ENCODE measurements at places on chromosomes 16 and 17.

- DNase-seq: no peak
Measured at GRCh38 chr16:19578378-19578971, 23.0 kb downstream of the VPS35L start.

DNA sequence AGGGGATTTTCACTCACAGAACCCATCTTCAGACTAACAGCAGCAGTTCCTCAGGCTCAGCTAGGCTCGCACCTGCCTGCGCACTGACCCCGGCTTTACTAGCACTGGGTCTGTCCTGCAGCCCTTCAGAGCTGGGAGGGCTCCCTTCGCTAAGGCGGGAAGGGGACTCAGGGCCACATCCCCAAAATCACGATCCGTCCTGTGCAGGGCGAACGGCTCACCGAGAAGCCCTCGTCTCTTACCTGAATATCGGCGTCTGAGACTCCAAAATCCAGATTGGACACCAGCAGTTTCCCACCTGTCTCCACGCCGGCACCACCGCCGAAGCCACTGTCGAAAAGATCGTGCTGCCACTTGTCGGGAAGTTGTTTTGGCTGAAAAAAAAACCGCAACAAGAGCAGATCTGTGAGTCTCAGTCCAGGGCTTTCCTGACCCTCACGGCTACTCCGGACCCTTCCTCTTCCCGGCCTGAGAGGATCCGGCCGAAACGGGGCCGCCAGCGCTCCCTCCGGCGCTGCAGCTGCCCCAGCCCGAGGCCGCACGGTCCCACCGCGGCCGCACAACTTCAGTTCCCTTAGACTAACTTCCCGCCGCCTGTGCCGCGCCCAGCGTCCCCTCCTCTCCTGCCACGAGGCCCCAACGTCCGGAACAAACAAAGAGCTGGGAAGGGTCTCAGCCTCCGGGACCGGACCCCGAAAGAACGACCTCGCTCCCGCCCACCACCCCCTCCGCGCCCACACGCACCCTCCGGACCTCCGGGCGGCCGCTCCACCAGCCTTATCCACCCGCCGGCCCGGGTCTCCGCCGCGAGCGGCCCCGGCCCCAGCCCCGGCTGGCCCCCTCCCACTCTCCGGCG is 711 bp downstream of the ALYREF start:
- no peak for DNase-seq

DNA sequence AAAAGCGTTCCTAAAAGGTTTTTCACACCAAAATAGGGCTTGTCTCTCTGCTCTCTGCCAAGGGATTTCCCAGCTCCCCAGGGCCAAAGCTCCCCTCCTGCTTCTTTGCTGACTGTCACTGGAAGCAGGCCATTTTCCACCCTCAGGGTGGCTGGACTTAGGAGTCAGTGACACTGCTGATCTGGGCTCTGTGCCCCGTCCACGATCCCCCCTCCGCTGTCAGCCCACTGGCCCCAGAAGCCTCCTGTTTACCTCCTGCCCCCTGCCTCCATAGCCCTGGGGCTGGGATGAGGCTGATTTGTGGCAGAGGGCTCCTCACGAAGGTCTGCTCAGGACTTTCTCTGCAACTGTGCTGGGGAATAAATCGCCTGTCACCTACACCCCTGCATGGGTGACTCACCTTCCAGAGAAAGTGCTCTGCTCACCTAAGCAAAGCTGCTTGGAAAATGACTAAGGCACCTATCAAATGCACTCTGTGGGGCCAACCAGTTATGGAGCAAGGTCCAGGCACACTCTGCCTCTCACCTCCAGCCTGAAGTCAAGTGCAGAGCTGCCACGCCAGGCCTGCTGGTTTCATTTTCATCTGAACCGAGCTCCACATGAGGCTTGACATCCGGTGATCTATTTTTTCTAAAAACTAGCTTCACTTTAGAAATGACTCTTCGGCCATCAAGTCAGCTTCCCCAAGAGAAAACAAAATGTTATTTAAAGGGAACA is 4.9 kb downstream of the MAP3K14 start:
- peak; percentile 85 for DNase-seq

DNA sequence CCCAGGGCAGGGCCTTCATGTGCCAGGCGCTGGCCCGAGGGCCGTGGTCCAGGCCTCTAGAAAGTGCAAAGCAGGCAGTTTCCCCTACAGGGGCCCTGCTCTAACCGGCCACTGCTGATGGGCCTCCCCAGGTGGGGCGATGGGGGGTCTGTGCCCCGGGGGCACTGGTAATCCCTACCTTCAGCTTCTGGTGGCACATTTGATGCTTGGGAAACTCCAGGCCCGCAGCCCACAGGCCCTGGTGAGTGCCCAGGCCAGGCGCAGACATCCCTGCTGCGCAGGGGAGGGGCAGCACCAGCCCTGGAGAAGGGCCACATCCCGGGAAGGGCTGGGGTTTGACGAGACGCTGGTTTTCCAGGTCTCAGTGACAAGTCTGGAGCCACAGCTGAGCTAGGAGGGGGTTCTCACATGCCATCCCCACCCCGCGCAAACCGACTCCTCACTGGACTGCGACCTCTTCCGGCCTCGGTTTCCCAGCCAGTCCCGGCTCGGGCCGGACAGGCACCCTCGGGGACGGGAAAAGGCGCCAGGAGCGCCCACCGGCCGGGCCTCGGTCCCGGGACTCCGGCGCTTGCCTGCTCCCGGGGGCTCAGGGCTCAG is 1.6 kb downstream of the DOC2B start:
- DNase-seq: no peak

GRCh38 chr17:21131137-21131536 is 4.4 kb downstream of the DHRS7B start:
- no peak for DNase-seq

- no peak for DNase-seq
Measured at GRCh38 chr17:27310565-27311110, 16.7 kb downstream of the WSB1 start.

- no peak for DNase-seq
Measured at GRCh38 chr17:2397247-2398171, 3.4 kb downstream of the MNT start.

DNA sequence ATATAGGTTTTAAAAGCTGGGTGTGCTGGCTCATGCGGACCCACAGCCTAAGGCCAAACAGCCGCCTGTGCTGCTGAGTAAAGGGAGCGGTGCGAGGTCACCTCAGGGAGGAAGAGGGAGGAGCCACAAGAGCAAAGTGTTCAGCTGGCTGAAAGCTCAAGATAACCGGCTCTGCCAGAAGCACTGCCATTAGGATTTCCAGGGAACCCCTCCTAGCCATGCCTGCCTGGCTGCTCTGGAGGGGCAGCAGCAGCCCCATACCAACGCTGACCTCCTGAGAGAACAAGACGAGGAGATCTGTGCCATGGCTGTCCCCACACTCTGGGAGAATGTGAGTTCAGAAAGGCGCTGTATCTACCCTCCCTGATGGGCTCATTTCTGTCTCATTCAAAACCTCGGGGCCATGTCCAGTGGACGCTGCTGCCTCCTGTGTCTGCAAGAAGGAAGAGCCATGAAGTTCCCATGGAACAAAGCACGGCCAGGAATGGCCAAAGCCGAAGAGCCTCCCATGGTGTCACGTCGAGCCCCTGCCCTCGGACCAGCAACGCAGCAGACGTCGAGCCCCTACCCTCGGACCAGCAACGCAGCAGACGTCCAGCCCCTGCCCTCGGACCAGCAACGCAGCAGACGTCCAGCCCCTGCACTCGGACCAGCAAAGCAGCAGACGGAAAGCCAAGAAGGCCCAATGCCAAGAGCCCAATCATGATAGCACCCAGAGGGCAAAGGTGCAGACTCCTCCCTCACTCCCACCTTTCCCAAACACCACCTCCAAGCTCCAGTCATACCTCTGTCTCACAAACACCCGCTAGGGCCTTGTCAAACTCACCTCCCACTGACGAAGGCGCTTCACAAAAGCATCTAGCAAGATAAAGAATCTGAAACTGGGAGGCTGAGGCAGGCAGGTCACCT is 107.0 kb downstream of the ANKRD11 start:
- DNase-seq: peak; percentile 30

DNA sequence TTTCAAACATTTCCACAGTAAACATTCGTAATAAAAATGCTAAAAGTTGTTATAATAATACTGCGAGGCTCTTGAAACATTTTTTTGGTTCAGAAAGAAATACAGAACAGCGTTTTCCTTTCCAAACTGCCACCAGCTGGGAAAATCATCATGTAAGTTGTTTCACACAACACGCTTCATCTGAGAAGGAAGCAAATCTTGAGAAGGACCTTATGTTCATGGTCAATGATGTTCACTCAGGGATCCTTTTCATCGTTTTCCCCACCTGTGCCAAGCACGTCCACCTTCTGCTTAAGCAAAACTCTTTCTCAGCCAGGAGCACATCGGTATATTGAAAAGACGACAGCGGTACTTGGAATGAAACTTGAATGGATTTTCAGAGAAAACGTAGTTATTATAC is 274.5 kb upstream of the ELAC2 start:
- DNase-seq: no peak

- no peak for DNase-seq
Measured at GRCh38 chr17:77693776-77694175, 264.7 kb upstream of the TNRC6C start.

- no peak for DNase-seq
Measured at GRCh38 chr17:15048933-15049794, 216.0 kb downstream of the PMP22 start.

DNA sequence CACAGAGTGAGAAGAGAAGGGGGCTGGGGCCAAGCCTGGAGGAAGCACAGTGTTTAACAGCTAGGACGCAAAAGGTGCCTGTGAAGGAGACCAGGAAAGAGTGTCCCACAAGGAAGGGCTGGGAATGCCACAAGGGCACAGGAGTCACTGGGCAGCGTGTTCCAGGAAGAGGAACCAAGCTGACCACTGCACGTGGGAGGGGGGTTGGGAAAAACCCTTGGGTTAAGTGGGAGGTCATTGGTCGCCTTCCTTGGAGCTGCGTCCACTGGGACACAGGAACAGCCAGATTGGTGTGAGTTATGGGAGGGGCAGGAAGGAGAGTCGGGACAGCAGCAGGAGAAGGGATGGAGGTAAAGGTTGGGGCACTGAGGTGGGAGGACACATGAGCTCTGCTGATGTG is 12.9 kb downstream of the TTYH2 start:
- no peak for DNase-seq

- DNase-seq: no peak
Measured at GRCh38 chr17:77617516-77617915, 341.0 kb upstream of the TNRC6C start.

DNA sequence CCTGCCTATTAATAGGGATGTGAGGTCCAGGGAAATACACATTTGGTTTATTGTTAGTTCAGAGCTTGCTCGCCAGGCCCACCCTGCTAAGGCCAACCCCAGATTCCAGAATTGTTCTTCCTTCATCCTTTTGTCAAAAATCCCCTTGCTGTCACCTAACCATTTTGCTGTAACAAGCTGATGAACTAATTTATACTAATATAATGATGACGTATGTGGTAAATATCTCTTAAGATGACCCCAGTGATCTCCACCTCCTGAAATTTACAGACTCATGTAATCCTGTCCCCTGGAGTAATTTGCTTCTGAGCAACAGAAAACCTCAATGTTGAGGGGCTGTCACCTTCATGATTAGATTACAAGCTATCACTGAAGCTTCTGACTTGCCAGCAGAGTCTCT is 236.3 kb upstream of the N4BP1 start:
- DNase-seq: no peak

DNA sequence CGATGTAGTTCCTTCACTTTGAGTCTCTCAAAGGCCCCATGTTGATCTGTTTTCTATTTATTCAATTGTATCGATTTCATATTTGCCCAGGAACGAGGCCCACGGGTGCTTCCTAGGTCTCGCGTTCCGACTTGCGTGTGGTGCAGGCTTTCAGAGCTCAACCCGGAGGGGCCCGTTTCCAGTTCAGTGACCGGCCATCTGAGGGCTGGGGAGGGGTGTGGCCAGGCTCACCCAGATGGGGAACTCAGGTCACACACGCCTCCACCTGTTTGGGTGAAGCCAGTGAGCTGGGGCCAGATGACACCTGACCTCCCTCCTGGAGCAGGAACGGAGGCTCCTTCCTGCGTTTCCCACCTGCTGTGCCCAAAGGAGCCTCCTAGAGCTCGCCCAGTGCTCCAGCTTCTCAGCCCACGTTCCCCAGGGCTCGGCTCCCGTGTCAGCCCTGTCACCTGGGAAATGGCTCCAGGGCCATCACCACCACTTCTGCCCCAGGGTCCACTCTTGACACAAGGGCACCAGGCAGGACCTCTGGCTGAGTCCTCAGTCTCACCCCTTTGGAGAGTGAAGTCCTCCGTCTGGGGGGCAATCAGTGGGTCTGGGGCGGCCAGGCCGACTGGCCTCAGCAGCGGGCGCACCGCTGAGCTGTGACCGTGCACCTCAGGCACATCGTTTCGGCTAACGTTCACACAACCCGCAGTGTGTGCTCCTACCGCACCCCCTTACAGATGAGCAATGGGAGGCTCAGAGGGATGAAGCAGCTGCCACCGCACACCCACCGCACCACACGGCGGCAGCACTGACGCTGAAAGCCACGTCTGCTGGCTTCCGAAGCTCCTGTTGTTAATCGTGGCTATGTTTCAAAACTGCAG is 18.0 kb downstream of the FOXF1 start:
- no peak for DNase-seq

DNA sequence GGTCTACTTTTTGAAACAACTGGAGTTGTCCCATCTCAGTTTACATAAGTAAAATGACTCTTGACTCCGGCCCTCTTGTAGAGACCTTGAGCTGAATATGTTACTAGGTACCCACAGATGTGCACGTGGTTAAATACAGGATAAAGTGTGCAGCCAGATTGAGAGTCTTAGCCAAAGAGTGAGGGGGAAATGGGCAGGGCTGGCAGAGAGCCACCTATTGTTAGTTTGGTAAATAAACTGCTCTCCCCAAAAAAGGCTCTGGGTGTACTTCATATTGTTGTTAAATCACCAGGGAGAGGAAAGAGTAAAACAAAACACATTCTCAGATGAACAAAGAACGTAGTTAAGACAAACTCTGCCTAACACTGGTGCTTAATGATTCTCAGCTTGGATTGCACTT is 20.3 kb downstream of the G6PC1 start:
- no peak for DNase-seq

- DNase-seq: no peak
Measured at GRCh38 chr16:74846714-74847113, 72.1 kb upstream of the FA2H start.

DNA sequence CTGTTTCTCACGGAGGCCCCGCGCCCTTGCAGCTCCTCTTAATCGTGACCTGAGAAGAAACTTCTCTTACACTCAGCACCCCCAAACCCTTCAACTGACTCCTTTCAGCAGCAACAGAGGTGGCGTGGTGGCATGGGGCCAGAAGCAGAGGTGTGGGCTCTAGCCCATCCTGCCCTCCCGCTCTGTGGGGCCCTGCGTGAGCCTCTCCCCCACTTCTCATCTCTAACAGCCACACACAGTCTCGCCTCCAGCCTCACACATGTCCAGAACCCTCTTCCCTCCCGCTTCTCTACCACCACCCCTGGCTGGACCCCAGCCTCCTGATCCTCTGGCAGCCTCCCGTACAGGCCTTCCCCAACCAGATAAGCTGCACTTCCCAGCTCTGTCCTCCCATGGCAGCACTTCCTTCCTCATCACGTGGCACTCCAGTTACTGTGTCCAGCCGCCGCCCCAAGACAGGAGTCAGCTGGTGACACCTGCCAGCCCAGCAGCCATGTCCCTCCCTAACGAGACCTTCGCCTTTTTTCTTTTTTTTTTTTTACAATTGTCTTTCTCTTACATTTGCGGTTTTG is 30.5 kb downstream of the NSMCE1 start:
- DNase-seq: peak; percentile 59

DNA sequence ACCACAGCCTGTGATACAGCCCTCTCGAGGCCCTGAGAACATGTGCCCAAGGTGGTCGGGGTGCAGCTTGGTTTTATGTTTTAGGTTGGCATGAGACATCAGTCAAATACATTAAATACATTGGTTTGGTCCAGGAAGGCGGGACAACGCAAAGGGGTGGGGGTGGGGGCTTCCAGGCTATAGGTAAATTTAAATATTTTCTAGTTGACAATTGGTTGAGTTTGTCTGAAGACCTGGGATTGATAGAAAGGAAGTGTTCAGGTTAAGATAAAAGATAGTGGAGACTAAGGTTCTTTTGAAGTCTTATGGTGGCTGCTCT is 1.2 kb upstream of the ZKSCAN2 start:
- DNase-seq: no peak

All from stimulated activated naive CD8-positive, alpha-beta T cell treated with anti-CD3 and anti-CD28 coated beads, Interleukin-15, amount 100 ng/mL, for 72 hours (primary cell).